ENCODE measurements at places on chromosomes 6 and 20.

- no peak for DNase-seq
Measured at GRCh38 chr6:53333439-53334408, 15.0 kb downstream of the ELOVL5 start.

- DNase-seq: no peak
Measured at GRCh38 chr6:365835-366234, 25.7 kb upstream of the IRF4 start.

DNA sequence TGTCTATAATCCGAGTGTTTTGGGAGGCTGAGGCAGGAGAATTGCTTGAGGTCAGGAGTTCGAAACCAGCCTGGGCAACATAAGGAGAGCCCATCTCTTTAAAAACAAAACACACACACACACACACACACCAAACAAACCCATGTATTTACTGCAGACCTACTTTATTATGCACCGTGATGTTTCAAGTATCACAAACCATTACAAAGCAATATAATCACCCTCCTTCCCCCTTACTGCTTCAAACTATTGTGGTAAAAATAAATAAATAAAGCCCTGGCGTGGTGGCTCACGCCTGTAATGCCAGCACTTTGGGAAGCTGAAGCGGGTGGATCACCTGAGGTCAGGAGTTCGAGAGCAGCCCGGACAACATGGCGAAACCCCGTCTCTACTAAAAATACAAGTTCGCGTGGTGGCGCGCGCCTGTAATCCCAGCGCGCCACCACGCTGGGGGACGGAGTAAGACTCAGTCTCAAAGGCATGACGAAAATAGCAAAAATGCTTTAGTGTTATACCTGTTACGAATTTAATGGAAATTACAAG is 1.5 kb downstream of the TBCC start:
- no peak for DNase-seq

DNA sequence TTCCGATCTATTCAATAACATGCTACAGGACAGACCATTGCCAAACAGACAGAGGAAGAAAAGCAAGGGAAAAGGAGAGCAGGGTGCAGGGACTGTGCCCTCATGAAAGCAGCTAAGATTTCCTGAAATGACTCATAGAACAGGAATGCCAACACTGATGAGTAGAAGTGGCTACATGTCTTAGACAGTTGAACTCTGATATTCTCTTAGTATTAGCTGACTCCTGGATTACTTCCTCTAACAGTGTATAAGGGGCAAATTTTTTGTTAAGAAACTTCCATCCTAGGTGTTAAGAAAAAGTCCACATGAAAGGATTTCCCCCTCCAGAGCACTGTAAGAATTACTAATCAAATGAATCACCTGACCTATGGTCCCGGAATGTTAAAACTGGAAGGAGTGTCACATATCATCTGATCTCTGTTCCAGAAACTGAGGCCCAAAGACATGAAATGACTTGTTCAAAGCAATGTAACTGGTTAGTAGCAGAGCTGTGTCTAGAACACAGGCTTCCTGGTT is 224.9 kb downstream of the IBTK start:
- no peak for DNase-seq

DNA sequence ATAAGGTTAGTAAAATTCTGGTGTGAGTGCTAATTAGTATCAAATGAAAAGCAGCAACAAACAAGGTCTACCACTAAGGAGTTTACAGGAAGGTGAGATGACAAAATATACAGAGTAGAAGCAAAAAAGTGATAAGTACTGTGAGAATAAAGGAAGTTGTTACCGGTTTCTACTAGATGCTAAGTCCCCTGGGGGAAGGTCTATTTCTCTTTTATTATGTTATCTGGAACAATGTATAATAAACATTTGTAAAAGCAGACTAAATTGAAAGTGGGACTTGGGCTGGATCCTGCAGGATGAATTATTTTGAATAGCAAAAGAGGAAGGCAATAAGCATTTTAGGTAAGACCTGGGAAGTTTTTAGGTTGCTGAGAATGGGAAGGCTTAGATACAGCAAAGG is 158.7 kb upstream of the SLC22A16 start:
- DNase-seq: no peak

DNA sequence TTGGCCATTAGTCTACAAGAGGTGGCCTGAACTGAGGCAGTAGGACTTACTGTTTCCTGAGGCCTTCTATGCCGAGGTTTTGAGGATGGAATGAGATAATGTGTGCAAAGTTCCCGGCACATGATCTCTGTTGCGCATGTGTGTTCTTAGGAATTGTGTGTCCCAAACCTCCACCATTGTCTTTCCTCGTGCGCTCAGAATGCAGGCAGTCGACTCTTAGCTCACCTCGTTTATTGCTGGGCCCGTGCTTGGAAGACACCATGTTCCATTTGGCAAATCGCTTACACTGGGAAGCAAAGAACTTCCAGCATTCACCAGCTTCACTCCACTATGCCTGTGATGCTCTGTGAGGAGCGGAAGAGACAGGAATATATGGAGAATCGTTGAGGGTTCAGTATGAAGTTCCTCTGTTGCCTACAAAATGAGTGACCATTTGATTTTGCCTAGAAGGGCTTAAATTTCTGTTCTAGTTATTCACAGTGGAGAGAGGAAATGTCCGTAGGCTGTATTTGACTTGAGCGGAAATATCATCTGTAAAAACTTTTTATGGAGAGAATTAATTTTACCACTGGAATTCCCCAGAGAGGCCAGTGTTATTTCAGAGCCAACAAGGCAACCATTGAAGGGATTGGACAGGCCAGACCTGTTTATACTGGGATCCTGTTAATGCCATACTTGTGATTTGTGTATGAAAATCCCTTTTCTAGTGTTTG is 75.7 kb upstream of the CLDN20 start:
- DNase-seq: no peak

- DNase-seq: no peak
Measured at GRCh38 chr6:52388790-52389189, 26.8 kb downstream of the PAQR8 start.

- no peak for DNase-seq
Measured at GRCh38 chr20:51087266-51087665, 64.4 kb upstream of the KCNG1 start.

DNA sequence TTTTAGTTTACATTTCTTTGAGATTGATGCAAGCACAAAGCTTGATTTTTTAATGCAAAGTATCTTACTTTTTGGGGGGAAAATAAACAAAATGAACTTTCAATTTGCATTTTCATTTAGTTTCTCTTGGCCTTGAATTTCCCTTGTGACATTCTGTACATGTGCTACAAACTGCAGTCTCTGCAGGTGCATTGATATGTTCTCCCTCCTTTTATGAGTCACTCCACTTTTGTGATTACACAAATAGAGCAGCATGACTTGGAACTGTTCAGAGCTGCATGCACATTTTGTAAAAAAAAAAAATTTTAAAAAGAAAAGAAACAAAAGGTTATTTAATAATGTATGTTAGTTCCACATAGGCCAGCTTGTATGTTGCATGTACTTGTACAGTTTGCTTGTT is 220.0 kb upstream of the KCNQ5 start:
- DNase-seq: no peak

- no peak for DNase-seq
Measured at GRCh38 chr20:24604966-24605665, 135.7 kb downstream of the SYNDIG1 start.

Data from stimulated activated CD8-positive, alpha-beta memory T cell treated with anti-CD3 and anti-CD28 coated beads, Interleukin-15, amount 100 ng/mL, for 24 hours (primary cell).